ENCODE measurements at places on chromosomes 2 and 18.

GRCh38 chr2:145356056-145356455, 836.1 kb upstream of the ZEB2 start:
- no peak for DNase-seq

DNA sequence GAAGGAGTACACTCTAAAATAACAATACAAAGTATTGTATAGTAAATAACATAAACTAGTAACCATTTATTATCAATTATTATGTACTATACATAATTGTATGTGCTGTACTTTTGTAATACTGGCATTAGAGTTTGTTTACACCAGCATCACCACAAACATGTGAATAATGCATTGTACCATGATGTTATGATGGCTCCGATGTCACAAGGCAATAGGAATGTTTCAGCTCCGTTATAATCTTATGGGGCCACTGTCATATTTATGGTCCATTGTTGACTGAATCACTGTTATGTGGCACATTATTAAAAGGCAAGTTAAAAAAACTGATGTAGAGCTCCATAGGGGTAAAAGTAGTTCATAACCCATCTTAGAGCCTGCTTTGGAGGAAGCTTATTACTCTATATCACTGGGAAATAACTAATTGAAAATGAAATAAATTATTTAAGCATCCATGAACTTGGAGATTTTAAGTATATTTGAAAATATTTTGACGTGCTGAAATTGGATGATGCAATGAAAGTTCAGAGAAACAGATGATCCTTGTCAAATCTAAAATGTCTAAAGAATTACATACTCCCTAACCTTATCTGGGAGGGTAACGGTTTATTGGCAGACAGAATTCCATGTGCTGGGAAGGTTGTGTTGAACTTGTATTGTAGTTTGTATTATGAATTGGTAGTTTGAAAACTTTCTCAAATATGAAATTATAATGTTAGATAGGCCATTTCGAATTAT, 2.4 kb downstream of the SKA1 start:
- no peak for DNase-seq

- no peak for DNase-seq
Measured at GRCh38 chr2:235343869-235344268, 150.0 kb upstream of the AGAP1 start.

GRCh38 chr2:65437392-65438135, 5.2 kb upstream of the SPRED2 start:
- no peak for DNase-seq

GRCh38 chr2:169739351-169739750, 5.7 kb downstream of the KLHL23 start:
- no peak for DNase-seq

- no peak for DNase-seq
Measured at GRCh38 chr2:195022508-195022830, 634.6 kb upstream of the SLC39A10 start.

GRCh38 chr18:69387186-69387585, 13.5 kb upstream of the DOK6 start:
- no peak for DNase-seq

GRCh38 chr2:86372641-86373502, 35.4 kb upstream of the REEP1 start:
- no peak for DNase-seq

- DNase-seq = no peak
Measured at GRCh38 chr2:109638795-109639194, 24.6 kb downstream of the SOWAHC start.

DNA sequence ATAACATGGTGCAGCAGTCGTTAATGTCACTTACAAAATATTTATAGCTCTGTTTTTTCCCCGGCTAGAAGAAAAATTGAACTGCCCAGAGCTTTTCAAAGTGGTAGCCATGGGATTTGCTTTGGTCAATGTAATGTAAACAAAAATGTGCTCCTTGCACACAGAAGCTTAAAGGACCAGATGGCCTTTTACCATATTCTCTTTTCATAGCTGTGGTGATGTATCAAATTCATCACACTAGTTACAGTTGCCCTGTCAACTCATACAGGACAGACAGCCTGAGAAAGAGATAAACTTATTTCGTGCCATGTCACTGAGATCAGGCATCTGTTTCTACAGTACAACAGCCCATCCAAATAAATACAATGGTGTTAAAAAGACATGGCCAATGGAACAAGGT, 368.1 kb upstream of the CDH19 start:
- no peak for DNase-seq

GRCh38 chr2:13585732-13586131, 869.0 kb downstream of the TRIB2 start:
- no peak for DNase-seq

DNA sequence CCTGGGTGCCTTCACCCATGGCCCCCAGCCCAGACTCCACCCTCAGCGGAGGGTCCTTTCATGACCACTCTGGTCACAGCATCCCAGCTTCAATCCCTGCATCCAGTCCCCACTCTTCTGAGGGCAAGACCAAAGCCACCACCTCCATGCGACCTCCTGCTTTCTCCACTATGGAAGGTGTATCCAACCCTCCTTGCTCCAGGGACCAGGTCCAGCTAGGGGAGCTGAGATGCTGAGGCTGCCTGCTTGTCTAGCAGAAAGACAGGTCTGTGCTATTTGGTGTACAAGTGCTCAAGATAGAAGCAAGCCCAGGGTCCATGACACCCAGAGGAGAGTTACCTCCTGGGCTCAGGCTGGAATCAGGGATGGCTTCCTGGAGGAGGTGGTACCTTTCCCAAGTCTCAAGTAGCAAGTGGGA, 73.8 kb upstream of the RAB6C start:
- no peak for DNase-seq

GRCh38 chr2:16256601-16257321, 316.4 kb downstream of the MYCN start:
- DNase-seq = no peak

GRCh38 chr2:148653437-148653836, 8.9 kb downstream of the EPC2 start:
- no peak for DNase-seq

GRCh38 chr2:184372484-184372883, 225.8 kb upstream of the ZNF804A start:
- no peak for DNase-seq

DNA sequence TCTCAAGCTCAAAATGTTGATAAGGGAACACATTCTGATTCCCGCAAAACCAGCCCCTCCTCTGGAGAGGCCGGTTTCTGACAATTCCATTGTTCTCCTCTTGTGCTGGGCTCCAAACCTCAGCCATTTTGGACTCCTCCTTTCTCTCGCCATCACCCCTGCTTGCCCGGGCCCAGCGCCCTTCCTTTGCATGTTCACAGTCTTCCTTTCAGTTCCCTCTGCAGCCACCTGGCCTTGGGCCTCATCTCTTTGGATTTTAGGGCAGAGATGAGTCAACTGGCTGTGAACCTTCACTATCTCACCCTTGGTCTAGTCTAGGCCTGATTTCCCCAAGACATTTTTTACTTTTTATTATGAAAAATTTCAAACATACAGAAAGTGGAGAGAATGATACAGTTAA, 155.9 kb upstream of the MAP3K20 start:
- DNase-seq = no peak

Data from esophagus squamous epithelium (tissue), 5 donors.